WERI-Rb-1 (cell line): ENCODE measurements at places on chromosomes 11 and 22.

DNA sequence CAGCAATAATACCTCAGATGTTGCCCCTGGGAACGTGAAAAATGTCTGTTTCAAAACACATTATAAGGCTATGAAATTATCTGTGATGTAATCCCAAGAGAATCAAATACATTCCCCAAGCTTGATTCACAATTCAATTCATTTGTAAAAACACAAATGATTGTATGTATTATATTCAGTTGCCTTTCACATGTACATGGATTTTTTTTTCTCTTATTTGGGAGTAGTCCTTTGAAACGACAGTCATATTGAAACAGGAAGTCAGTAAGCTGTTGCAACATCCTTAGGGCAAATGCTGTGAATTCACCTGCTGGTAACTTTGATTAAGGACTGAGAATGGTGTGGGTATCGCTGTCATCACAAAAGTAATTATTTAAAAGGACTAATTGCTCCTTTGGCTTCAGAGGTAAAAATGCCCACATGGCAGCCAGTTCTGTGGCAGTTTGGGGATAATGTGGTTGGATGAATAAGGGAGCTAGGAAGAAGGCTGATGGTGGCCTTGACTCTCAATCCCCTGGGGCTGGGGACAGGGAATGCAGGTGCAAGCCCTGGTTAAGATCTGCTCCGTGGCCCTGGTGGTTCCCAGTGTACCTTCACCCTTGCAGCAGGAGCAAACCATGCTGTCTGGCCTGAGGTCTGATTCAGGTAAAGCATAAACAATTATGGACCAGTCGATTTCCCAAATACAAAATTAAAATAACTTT is 13.2 kb downstream of the EHF start:
- no peak for DNase-seq

DNA sequence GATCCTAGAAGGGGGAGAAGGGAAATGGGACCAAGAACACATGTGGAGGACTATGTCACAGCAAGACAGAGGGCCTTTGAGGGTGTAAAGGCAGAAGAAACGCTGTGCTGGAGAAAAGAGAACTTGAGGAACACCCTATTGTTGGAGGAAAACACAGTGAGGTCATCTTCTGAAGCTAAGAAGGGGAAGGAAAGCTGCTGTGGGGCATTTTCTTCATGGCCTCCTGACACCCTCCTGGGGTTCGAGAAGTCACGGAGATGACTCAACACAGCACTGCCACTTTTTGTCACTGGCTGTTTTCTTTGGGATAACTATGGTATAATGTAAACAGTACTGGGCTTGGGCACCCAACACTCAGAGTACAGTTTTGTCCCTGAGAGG is 492.6 kb upstream of the CADM1 start:
- DNase-seq = no peak

GRCh38 chr11:116906479-116906878 is 69.1 kb upstream of the APOA1 start:
- no peak for DNase-seq

DNA sequence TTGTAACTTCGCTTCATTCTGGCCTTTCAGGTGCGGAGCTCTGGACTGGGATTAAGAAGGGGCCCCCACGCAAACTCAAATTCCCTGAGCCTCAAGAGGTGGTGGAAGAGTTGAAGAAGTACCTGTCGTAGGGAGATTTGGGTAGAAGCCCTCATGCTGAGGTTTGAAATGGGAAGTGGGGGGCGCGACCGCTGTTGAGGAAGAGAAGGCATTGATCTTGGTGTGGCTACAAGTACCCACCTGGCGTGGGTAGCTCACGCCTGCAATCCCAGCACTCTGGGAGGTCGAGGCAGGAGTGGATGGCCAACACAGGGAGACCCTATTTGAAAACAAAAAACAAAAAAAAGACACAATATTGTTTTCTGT is 779 bp downstream of the SELENOH start:
- DNase-seq = no peak
